DMS79 treated with DMSO at 0.1 percent for 48 hours (cell line): ENCODE measurements at places on chromosomes 1 and 21.

GRCh38 chr1:153932156-153933131 is 9.7 kb upstream of the GATAD2B start:
- no peak for DNase-seq

- DNase-seq, result no peak
These were observed 56.3 kb downstream of the UMODL1 start for GRCh38 chr21:42127164-42128150.

DNA sequence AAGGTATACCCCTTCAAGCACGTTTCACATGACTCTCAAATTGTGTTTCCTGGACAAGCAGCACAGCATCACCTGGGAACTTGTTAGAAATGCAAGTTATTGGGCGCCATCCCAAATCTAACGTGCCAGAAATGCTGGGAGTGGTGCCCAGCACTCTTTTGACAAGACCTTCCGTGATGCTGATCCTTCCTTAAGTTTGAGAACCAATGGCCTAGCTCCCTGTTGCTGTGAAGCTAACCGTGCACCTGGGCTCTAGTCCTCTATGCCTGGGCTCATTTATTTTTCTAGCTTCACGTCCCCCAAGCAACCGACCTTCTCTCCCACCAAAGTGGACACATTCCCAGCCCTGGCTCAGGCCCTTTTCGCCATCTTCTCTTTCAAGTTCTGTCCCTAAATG is 4.3 kb downstream of the BEST4 start:
- DNase-seq, result peak; percentile 31

DNA sequence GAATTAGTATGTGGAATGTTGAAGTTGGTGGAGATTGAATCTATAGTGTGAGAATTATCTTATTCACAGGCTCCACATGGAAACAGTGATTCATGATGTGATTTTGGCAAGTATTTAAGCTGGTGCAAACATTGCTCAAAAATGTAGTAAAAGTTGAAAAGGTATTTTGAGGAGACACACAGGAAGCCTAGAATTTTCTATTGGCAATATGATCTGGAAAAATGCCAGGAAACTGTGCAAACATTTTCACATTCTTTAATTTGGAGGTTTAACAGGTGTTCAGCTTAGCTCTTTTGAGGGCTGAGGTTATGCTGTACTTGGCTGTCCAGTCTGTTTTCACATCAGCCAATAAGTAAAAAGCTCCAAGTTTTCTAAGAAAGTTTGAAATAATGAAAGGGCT is 327.3 kb downstream of the RWDD3 start:
- DNase-seq, result no peak

GRCh38 chr1:244460197-244460596 is 876 bp upstream of the CATSPERE start:
- DNase-seq, result no peak

DNA sequence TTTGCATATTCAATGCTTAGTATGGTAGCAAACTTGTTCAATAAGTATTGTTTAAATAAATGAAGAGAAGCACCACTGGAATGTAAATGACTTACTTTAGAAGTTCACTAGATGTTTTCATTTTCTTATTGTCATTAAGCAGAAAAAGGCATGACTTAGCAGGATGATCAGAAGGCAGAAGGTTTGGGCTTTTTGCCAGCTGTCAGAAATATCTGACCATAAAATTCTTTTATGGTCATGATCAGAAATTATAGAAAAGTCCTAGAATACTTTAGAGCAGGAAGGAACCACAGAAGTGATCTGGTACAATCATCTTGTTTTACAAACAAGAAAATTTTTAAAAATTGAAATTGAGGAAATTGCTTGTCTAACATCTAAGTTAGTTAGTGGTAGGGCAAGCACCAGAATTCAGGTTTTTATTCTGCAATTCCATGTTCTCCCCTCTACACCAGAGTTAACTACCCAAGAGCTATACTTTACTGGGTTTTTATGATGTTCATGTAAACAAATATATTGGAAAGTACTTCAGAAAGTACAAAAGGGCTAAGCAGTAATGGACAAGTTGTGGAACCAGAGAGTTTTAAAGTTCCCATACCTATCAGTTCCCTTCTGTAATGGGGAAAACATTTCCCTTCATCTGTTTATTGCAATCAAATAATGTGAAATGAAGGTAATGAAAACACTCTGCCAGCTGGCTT is 10.1 kb downstream of the FMO5 start:
- DNase-seq, result no peak
